Stimulated activated CD8-positive, alpha-beta memory T cell treated with anti-CD3 and anti-CD28 coated beads, Interleukin-15, amount 100 ng/mL, for 4 hours (primary cell): ENCODE measurements at places on chromosomes 13 and 19.
A peak's percentile ranks its signal among the peaks of the same experiment; 100 is the strongest.

DNA sequence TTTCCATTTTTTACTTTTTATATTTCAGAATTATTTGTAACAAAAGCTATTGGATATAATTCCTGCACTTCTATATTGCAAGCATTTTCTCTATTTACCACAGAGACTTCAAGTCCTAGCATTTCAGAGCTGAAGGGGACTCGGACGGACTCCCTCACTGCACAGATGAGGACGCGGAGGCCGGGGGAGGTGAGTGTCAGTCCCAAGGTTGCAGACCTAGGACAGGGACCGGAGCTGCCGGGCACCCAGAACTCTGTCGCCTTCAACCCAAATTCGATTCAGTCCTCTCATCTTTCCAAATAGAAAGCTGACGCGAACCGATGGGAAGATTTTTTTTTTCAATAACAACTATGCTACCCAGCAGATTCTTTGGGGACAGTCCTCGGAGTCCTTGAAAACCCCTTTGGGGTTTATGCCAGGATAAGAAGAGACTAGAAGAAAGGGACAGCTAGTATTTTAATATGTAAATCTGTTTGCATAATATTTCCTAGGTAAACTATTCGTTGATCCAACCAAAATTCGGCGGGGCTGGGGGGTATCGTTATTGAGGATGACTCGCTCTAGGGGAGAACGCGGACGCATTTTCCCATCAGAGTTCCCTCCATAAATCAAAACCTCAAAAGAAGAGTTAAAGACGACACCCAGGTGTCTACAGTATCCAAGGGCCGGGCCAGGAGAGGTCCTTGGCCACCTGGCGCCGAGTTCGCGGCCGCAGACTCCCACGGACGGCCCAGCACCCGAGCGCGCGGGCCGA lies 803 bp downstream of the FLT3 start:
- DNase-seq = no peak

GRCh38 chr13:52127378-52127777 lies 1.5 kb downstream of the NEK5 start:
- no peak for DNase-seq

- DNase-seq = no peak
Observed at GRCh38 chr19:18802354-18802753, 11.2 kb upstream of the COMP start.

GRCh38 chr19:7799640-7800355 lies 30.2 kb upstream of the EVI5L start:
- DNase-seq = no peak

DNA sequence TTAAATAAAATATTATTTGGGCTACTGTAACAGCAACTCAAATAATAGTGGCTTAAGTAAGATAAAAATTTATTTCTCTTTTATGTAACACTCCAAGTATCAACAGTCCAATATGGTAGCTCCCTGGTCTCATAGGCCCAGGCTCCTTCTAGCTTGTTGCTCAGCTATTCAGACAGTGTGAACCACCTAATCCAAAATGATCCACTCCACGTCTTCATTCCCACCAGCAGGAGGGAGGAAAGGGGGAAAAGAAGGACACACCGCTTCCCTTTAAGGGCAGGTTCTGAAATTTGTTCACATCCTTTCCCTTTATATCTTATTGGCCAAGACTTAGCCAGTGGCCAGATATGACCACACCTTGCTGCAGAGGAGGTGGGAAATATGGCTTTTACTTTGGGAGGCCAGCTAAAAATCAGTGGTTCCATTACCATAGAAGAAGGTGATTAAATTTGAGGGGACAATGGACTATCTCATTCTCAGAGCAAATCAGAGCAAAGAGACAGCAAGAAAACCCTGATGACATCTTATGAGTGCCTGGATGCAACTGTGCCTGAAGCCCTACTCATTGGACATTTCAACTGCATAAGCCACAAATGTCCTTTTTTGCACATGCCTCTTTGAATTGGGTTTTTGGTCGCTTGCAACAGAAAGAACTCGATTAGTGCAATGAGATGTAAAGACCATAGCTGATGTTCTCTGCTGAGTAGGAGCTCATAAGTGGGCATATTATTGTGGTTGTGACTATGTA lies 7.0 kb upstream of the EPOR start:
- DNase-seq = no peak

DNA sequence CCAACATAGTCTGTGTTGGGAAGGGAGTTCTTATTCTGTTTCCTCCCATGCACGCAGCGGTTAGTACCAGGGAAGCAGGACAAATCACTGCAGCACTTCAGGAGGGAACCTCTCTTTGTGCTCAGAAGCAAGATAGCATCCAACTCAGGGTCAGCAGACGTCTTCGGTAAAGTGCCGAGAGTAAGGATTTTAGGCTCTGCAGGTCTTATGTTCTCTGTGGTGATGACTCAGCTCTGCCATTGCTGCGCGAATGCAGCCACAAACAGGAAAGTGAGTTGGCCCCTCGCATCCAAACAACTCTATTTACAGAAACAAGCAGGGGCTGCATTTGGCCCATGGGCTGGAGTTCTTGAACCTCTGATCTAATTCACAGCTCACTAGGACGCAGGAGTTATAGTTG lies 122.1 kb upstream of the SPATA13 start:
- DNase-seq = no peak

- DNase-seq = no peak
Observed at GRCh38 chr19:30119180-30119908, 177.3 kb downstream of the URI1 start.

- no peak for DNase-seq
Observed at GRCh38 chr19:55256562-55257460, 2.0 kb downstream of the PPP6R1 start.

DNA sequence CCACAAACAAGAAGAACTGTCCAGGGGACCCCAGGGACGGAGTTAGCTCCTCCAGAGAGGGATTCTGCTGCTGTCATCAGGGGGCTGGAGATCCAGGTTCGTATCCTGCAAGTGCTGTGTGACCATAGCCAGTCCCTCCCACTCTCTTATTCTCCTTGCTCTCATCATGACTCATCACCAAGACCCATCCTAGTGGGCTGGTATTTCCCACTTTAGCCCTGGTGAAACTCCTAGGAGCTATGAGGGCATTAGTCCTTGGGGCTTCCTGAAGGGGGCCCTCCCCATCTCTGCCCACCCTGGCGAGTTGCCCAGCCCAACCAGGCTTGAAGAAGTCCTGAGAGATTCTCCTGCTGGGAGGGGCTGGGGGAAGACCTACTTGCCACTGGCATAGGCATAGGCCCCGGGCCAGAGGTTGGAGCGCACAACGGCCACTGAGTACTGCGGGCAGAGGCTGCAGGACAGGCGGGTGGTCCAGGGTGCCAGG lies 7.5 kb upstream of the DMWD start:
- no peak for DNase-seq

GRCh38 chr13:40383885-40384284 lies 282.6 kb downstream of the FOXO1 start:
- DNase-seq = no peak

DNA sequence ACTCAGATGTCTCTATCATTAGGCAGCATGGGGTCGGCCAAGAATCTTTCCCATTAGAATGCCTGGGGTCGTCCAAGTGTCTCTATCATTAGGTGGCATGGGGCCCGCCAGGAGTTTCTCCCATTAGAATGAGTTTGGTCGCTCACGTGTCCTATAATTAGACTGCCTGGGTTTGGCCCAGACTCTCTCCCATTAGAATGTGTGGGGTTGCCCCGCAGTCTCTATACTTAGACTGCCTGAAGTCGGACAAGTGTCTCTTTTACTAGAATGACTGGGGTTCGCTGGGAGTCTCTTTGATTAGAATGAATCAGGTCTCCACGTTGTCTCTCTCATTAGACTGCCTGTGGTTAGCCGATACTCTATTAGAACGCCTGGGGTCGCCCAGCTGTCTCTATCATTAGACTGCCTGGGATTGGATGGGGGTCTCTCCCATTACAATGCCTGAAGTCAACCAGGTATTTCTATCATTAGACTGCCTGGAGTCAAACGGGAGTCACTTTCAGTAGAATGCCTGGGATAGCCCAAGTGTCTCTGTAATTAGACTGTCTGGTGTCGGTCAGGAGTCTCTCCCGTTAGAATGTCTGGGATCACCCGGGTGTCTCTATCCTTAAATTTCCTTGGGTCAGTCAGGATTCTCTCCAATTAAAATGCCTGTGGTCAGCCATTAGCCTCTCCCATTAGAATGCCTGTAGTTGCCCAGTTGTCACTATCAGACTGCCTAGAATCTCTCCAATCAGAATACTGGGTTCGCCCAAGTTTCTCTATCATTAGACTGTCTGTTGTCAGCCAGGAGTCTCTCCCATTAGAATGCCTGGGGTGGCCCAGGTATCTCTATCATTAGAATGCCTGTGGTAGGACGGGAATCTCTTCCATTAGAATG lies 1454.1 kb downstream of the UQCRFS1 start:
- no peak for DNase-seq

DNA sequence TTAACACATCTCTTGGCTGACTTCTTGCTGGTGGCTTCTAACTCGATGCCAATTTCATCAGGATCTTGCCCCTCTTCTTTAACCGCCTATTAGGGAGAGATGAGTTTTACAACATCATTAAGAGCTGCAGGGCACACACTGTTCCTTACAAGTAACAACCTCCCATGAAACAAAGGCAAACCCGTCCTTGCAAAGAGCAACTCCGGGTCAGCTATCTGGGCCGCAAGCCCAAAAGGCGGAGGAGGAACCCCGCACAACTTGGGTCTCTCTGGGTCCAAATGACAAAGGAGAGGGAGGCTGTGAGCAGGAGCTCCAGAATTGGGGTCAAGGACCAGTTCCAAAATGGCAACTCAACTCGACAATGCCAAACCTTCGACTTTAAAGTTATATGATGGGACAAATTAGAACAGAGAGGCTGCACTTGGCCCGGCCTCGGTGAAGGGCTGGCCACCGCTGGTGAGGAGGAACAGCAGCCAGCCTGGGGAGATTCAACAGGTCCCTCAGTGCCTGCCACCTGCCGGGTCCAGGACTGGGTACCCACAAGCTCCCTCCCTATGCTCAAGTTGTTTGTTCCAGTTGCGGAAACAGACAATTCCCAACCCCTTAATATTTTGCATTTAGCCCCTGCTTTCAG lies 1.1 kb downstream of the SAFB2 start:
- no peak for DNase-seq

- DNase-seq = peak; percentile 24
Observed at GRCh38 chr19:3849092-3849491, 19.7 kb downstream of the ZFR2 start.

- DNase-seq = no peak
Observed at GRCh38 chr13:54658771-54659170, 1630.2 kb downstream of the OLFM4 start.

- DNase-seq = no peak
Observed at GRCh38 chr19:38735257-38735686, 9.0 kb downstream of the CAPN12 start.

DNA sequence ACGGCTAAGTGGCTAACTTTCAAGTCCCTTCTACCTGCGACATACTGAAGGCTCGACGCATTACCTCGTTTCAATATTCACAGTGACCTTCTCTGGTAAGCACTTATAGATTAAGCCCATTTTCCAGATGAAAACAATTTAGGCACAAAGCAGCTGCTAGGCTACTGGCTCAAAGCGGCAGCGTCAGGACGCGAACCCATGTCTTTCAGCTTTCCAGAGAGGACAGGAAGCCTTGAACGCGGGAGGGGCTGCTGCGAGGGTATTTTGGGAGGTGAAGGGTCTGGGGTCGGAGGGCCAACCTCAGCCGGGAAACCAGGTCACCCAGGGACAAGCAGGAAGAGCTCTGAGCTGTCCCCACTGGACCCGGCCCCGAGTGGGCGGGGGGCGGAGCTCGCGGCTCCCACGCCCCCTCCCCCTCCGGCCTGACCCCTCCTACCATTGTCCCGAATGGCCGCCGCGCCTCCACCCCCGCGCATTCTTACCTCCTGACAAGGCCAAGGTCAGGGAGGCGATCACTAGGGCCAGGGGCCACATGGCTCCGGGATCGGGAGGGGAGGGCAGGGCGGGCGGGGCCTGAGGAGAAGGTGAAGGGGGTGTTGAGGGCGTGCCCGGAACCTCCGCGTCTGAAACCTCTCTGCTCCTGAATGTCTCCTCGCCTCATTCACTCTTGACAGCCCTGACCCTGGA lies at the start of gene KLK13:
Gene KLK13 (minus strand): TSS at position 559 of the 687 bp plus-strand sequence. CDS start 25 bp downstream, at position 534.
- DNase-seq = no peak

GRCh38 chr19:19776206-19777008 lies 43.5 kb upstream of the ZNF14 start:
- peak; percentile 88 for DNase-seq

- DNase-seq = no peak
Observed at GRCh38 chr13:60000081-60000480, 163.6 kb downstream of the DIAPH3 start.

GRCh38 chr19:17543986-17544385 lies 11.5 kb upstream of the COLGALT1 start:
- no peak for DNase-seq

- DNase-seq = no peak
Observed at GRCh38 chr13:108860418-108860817, 231.0 kb downstream of the MYO16 start.

DNA sequence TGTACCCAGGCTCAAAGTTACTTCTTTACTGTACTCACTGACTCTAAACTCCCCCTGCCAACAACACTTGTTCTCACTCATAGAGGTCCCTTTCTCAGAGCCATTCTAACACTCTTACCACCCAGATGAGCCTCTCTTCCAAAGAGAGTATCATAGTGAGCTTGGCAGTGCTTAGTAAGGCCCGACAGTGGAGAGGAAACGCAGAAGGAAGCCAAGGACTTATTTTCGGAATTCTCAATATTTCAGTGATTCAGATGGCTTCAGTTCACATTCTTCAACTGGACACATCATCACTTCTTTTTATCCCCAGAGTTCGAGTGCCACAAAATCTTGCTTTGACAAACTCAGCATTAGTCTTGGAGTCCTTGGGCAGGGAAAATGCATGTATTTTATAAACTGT lies 285.9 kb downstream of the DNAJC15 start:
- DNase-seq = no peak

- no peak for DNase-seq
Observed at GRCh38 chr19:8323781-8324185, 2.5 kb downstream of the RPS28 start.

- DNase-seq = no peak
Observed at GRCh38 chr19:24062190-24062589, 24.8 kb upstream of the ZNF254 start.

- no peak for DNase-seq
Observed at GRCh38 chr13:23510544-23510916, 59.7 kb upstream of the TNFRSF19 start.

GRCh38 chr13:112905086-112905485 lies 63.9 kb upstream of the MCF2L start:
- DNase-seq = no peak

GRCh38 chr13:100130092-100130491 lies 41.2 kb downstream of the PCCA start:
- DNase-seq = no peak

- peak; percentile 50 for DNase-seq
Observed at GRCh38 chr13:22061371-22061805, 390.5 kb downstream of the FGF9 start.
